ENCODE measurements at places on chromosomes 11 and 22. TPM values are rescaled to one million over a fixed set of nuclear protein-coding genes. Genes with fewer than 3 reads are reported as not detected.
A peak's percentile ranks its signal among the peaks of the same experiment; 100 is the strongest.

The SMIM35 gene
- not detected for total RNA-seq

The F2 gene
- not detected for total RNA-seq

The ZP1 gene
- total RNA-seq: 0.28 TPM

The JHY gene
- total RNA-seq: 0.56 TPM

The CYP2D6 gene
- under 0.01 TPM for total RNA-seq

The DNAJB7 gene
- total RNA-seq: not detected

DNA sequence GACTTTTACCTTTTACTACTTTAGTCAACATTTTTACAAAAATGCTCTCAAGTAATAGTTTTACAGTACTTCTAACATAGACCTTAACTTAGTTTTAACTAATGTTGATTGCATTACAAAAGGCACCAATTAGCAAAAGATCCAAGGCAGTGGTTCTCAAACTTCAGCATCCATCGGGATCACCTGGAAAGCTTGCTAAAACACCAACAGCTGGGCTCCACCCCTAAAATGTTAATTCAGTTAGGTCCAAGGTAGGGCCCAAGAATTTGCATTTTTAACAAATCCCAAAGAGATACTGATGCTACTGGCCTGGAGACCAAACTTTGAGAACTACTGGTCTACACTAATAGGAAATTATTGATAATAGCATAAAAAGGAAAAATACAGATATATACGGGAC, 5.9 kb downstream of the MTMR2 start:
- DNase-seq: no peak
- H3K36me3 ChIP-seq: no peaks in the 10 kb centered on the region
- no peaks in the 10 kb centered on the region for H3K27me3 ChIP-seq
- no peak overlapping the region for H3K4me3 ChIP-seq
- H3K27ac ChIP-seq: no peak overlapping the region
- peaks cover 8% of the 10 kb centered on the region for H3K4me1 ChIP-seq

- H3K27me3 ChIP-seq: peaks cover 10% of the 10 kb centered on the region
- no peak overlapping the region for H3K4me3 ChIP-seq
- H3K4me1 ChIP-seq: peaks cover 7% of the 10 kb centered on the region
These were observed 562.5 kb downstream of the MN1 start for GRCh38 chr22:27238935-27239510.

- H3K27ac ChIP-seq: no peak overlapping the region
- peak; percentile 85 for DNase-seq
- no peaks in the 10 kb centered on the region for H3K36me3 ChIP-seq
- peaks cover 6% of the 10 kb centered on the region for H3K27me3 ChIP-seq
These were observed 9.2 kb upstream of the CBL start for GRCh38 chr11:119196833-119197483.

GRCh38 chr11:92556431-92556830, 331.8 kb downstream of the FAT3 start:
- no peak overlapping the region for H3K4me3 ChIP-seq
- H3K27me3 ChIP-seq: no peaks in the 10 kb centered on the region
- no peaks in the 10 kb centered on the region for H3K4me1 ChIP-seq
- H3K36me3 ChIP-seq: no peaks in the 10 kb centered on the region
- H3K27ac ChIP-seq: no peak overlapping the region

DNA sequence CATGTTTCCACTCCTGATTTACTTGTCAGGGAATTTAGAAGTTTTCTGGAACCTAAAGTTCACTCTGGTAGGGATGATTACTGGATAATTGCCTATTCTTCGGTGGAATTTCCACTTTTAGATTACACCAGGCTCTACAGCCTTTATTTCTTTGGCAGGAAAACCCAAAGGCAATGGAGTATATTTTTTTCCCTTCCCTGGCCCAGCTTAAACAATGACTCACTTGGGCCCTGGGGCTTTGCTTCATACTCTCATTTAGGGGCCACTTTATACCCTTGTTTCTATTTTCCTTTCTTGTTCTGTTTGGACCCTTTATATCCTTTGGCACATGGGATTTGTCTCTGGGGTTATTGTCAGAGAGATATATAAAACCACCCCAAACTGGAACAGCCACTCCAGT, 114.7 kb downstream of the CSTPP1 start:
- H3K27ac ChIP-seq: no peak overlapping the region
- H3K27me3 ChIP-seq: no peaks in the 10 kb centered on the region

- H3K36me3 ChIP-seq: no peaks in the 10 kb centered on the region
- no peak overlapping the region for H3K27ac ChIP-seq
- no peaks in the 10 kb centered on the region for H3K27me3 ChIP-seq
- no peak for DNase-seq
- peaks cover 13% of the 10 kb centered on the region for H3K4me1 ChIP-seq
These were observed 33.7 kb upstream of the SMPD1 start for GRCh38 chr11:6356503-6357055.

- peaks cover 12% of the 10 kb centered on the region for H3K4me1 ChIP-seq
- peaks cover 82% of the 10 kb centered on the region for H3K36me3 ChIP-seq
- no peaks in the 10 kb centered on the region for H3K27me3 ChIP-seq
- DNase-seq: no peak
- H3K4me3 ChIP-seq: no peak overlapping the region
- no peak overlapping the region for H3K27ac ChIP-seq
These were observed 23.4 kb downstream of the ADAMTS15 start for GRCh38 chr11:130471731-130472433.

- DNase-seq: no peak
- peaks cover 82% of the 10 kb centered on the region for H3K36me3 ChIP-seq
- H3K27me3 ChIP-seq: no peaks in the 10 kb centered on the region
These were observed 61.3 kb downstream of the MYH9 start for GRCh38 chr22:36326178-36327161.
